Stromal cell of bone marrow (primary cell): ENCODE measurements at places on chromosomes 5 and 9.

- no peak for DNase-seq
Measured at GRCh38 chr5:126686451-126687126, 85.8 kb downstream of the PHAX start.

- DNase-seq, result no peak
Measured at GRCh38 chr5:110727025-110727314, 499 bp upstream of the TMEM232 start.

DNA sequence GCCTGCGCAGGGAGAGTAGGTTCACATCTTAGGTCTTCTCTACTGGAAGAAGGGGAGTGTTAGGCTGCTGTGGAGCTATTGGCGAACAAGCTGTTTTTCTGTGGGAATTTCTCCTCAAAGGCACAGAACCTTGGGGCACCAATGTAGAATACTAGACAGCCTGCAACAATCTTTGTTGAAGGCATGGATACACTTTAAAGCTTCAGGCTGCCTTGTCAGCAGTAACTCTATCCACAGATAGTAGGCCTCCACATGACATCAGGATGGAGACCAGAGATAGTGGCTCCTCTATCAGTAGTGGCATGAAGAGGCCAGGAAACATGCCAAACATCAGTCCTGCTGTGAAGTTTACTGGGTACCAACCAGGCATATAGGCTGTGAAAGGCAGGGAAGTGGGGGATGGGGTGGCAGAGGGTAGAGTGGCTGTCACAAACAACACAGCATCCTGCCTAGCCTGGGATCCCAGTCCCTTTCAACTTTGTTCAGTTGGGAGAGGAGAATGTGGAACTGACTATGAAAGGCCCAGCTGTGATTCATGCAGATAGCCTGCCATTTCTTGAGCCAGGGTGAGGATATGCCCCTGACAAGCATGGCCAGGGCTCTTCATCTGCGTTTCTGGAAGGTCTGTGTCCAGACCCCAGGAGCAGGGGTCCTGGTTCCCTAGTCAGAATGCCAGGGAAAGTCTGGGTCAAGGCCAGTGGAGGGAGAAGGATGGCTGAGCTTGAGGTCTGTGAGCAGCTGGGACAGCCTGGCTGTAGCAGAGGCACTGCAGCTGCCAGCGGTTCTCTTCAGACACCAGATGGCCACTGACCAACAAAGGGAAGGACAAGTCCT, 1.0 kb upstream of the HK3 start:
- DNase-seq, result no peak

DNA sequence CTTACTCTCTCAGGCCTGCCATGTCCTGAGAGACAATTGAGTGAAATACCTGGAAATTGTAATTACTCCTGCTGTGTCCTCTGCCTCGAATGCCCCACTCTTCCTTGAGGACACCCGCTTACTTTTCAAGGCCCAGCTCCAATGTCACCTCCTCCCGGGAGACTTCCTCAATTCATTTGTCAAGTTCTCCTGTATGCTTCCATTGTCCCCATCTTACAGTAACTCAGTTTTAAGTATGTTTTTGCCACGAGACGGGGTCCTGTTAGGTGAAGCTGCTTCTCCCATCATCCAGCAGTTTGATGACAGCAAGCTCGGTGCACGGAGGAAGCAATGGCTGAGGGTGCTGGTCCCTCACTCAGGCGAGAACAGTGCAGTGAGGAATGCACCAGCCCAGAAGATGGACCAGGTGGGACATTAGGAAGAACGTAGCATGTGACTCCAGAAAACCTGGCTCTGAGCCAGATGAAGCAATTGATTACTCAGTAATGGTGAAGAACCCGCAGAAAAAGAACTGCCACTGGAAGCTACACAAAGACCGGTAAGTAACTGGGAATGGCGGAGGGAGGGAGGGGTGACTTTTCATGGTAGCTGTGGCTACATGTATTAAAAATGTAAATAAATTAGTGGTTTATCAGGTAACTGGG, 274.8 kb downstream of the DENND1A start:
- DNase-seq, result no peak

GRCh38 chr5:43006424-43007202, 33.5 kb downstream of the ANXA2R start:
- DNase-seq, result no peak

GRCh38 chr5:124866355-124867136, 120.1 kb upstream of the ZNF608 start:
- no peak for DNase-seq

- DNase-seq, result no peak
Measured at GRCh38 chr9:118009614-118010013, 305.4 kb downstream of the TLR4 start.

DNA sequence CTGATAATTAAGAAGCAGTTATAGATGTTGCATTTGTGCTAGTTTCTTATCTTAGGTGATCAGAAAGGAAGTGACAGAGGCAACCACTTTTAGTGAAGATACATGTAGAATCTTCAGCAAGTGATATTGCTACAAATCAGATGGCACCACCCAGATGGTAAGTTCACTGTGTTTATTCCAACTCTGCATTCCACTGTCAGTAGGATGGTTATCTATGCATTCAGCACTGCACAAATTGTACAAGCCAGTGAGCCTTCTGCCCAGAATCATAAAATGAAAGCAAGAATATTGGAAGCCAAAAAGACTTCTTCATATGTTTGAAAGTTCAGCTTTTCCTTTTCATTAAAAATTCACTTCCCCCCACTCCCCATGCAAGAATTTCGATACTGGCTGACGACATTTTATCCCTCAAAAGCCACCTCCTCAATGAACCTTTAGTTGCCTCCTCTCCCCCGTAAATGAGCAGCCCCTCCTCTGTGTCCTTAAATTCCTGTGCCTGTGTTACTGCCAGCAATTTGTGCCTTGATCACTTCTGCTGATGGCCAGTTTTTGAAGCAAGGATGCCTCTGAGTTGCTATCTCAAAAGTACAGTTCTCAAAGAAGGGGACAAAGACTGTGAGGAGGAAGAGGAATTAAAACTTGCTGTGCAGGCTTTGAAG, 91.6 kb downstream of the ZSWIM6 start:
- DNase-seq, result no peak

DNA sequence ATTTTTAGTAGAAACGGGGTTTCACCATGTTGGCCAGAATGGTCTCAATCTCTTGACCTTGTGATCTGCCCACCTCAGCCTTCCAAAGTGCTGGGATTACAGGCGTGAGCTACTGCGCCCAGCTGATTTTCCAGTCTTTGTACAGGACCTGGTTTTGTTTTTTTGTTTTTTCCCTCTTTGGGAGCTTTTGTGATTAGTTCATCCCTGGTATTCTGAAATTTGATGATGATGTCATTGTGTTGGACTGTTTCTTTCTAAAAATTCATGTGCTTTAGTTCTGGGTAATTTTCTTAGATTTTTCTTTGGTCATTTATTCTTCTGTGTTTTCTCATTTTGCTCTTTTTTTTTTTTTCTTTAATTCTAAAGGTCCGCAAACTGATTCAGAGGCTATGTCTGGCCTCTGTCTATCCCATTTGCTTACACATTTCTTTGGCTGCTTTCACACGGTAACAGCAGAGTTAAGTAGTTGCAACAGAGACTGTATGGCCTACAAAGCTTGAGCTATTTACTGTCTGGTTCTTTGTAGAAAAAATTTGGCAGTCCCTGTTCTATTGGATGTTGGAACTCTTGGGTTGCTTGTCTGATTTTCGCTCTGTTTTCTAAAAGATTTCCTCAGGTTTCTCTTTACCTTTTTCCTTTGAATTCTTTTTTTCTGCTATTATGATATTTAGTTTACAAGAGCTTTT, 24.8 kb downstream of the STX17 start:
- DNase-seq, result no peak

- DNase-seq, result no peak
Measured at GRCh38 chr5:176608937-176609723, 826 bp downstream of the GPRIN1 start.

DNA sequence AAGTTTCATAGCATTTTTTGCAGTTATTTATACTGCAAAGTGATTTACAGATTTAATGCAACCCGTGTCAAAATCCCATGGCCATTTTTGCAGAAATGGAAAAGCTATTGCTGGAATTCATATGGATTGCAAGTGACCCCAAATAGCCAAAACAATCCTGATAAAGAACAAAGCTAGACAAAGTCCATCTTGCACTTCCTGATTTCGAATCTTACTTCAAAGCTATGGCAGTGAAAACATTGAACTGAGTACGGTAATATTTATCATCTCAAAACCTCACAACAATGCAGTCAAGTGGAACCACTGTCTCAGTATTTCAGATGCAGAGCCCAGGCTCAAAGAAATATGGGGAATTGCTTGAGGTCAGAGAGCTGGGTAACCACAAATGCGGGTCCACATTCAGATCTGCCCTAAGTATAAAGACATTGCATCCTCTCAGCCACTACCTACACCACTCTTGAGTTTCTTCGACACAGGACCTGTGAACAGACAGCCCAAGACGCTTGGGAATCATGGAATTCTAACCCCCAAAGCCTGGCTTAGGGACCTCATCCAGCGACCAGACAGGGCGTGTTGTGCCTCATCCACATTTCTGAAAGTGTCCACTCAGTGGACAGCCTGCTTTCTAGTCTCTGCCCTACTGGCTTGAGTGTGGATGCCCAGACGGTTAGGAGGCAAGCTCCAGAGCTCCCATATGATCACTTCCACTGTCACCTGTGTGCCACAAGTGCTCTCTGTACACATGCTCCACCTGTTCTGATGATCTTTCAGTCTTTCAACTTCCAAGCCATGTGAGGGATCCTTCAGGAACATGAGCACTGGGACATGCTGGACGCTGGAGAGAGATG, 39.3 kb upstream of the KCNIP1 start:
- DNase-seq, result no peak

DNA sequence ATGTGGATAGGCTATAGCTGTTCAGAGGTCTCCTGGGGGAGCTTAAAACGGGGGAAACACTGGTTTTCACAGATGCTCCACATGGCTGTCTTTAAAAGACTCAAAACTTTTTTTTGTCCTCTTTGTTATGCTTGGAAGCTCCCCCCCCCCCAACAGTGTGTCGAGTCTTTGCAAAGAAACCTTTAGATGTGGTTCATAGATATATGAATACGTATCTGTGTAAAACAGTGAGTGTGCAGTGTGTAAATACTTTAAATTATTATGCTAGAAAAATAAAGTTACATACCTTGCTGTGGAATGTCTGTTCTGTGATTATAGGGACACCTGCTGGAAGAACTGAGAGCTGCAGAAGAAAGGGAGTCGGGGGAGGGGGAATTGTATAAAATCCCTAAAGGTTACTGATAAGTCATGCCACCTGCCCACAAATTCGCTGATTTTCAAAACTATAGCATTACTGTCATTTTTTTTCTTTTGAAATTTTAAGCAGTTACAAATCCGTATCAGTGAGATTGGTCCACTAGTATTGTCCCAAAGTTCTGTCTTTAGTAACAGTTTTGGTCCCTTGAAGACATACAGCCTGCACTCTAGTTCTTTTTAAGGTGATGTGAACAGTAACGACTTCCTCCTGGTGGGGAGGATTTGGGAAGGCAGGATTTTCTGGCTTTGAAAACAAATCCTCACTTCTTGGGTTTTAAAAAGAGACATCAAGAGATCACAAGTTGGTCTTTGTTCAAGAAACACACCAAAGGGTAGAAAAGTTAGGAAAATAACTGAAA, 22.9 kb downstream of the RGMB start:
- no peak for DNase-seq

GRCh38 chr9:89576404-89576839, 28.4 kb upstream of the GADD45G start:
- DNase-seq, result peak; percentile 13

DNA sequence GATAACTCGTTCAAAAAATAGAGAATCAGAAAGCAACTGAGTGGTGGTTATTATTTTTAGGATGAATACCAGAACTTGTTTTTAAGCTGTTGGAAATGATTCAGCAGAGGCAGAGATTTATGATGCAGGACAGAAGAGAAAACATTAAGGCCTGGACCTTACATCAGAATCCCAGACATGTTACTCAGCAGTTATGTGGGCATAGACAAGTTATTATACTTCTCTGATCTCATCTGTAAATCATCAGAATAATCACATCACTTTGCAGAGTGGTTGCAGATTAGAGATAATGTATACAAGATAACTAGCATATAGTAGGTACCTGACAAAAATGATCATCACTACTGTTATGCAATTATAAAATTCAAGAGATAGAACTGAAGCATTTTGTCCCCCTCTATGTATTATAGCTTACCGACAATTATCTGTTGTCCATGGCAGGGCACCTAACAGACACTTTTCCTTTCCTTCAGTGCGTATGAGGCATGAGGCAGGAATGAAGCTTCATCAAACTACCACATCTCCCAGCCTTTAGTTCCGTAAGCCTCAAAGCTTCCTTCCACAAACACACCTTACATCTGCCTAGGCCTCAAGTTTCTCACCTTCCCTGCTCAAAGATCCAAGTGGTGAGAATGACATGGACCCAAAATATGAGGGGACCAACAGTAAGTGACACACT, 165.9 kb downstream of the DENND1A start:
- peak; percentile 72 for DNase-seq

- no peak for DNase-seq
Measured at GRCh38 chr5:33837301-33837700, 54.5 kb downstream of the ADAMTS12 start.

DNA sequence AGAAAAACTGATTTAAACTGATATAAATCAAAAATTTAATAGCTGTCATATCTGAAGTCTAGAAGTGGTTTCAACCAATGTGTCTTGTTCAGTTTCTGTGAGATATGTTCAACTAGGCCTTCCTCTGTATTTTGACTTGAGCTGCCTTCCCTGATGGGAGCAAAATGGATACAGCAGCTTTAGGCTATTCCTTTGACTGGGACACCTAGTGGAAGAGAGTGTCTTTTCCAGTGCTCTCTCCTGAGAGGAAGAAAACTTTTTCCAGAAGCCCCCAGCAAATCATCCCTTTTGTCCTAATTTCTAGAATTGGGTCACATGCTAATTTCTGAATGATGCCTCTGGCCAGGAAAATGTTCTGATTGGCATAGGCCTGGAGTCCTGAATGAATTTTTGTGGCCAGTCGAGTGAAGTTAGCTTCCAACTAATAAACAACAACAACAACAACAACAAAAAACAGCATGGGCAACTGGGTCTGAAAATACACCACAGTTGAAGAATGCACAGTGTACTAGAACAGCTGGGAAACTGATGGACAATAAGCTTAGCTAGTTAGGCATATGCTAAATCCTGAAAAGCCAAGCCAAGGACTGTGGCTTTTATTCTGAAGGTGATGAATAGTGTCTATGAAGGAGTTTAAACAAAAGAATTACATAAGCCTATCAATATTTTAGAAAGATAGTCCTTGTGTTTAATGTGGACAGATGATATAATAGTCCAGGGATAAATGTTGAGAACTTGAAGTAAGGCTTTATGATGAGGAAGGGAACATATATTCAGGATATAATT, 125.7 kb downstream of the FBN2 start:
- DNase-seq, result no peak

- DNase-seq, result peak; percentile 77
Measured at GRCh38 chr9:127931092-127931881, 710 bp upstream of the PIP5KL1 start.
